ENCODE measurements at places on chromosomes 13 and 19. TPM values are rescaled to one million over a fixed set of nuclear protein-coding genes. Genes with fewer than 3 reads are reported as not detected.

NLRP7 gene
- not detected for total RNA-seq

HCST gene
- 0.81 TPM for total RNA-seq

KEAP1 gene
- total RNA-seq = 130 TPM

TGDS gene
- 14.9 TPM for total RNA-seq

GFY gene
- not detected for total RNA-seq

LIM2 gene
- not detected for total RNA-seq

SPRED3 gene
- 9.7 TPM for total RNA-seq

ZNF415 gene
- total RNA-seq = 2.3 TPM

FFAR1 gene
- total RNA-seq = not detected

PRR19 gene
- total RNA-seq = 0.90 TPM

NCR1 gene
- not detected for total RNA-seq

C3 gene
- total RNA-seq = 93.5 TPM

PTPRS gene
- total RNA-seq = 126 TPM

DENND1C gene
- total RNA-seq = not detected

ZNF254 gene
- total RNA-seq = 14.0 TPM

ZNF77 gene
- 7.8 TPM for total RNA-seq

ZGLP1 gene
- 0.63 TPM for total RNA-seq

UNC13A gene
- 0.49 TPM for total RNA-seq

FUT1 gene
- total RNA-seq = under 0.01 TPM

RASA3 gene
- 36.1 TPM for total RNA-seq

KLK4 gene
- not detected for total RNA-seq

KLC3 gene
- not detected for total RNA-seq

GJB2 gene
- 0.18 TPM for total RNA-seq

KIR3DL1 gene
- total RNA-seq = not detected

PRKCG gene
- total RNA-seq = not detected

ZNF69 gene
- 9.0 TPM for total RNA-seq

CKAP2 gene
- 9.2 TPM for total RNA-seq

KRTDAP gene
- not detected for total RNA-seq

TMEM255B gene
- total RNA-seq = not detected

CALR3 gene
- total RNA-seq = not detected

SIGLEC8 gene
- not detected for total RNA-seq

ZNF627 gene
- 17.3 TPM for total RNA-seq

CEACAM5 gene
- not detected for total RNA-seq

VSTM1 gene
- total RNA-seq = not detected

TEX101 gene
- total RNA-seq = not detected

ONECUT3 gene
- total RNA-seq = not detected

FCGBP gene
- total RNA-seq = 0.33 TPM

GAS6 gene
- total RNA-seq = 45.1 TPM

TMEM145 gene
- not detected for total RNA-seq

OR7C1 gene
- total RNA-seq = not detected

STARD13 gene
- 7.8 TPM for total RNA-seq

ANKLE1 gene
- total RNA-seq = 0.41 TPM

GPR4 gene
- not detected for total RNA-seq

ZNF440 gene
- 6.6 TPM for total RNA-seq

TEX26 gene
- not detected for total RNA-seq

RFPL4A gene
- total RNA-seq = not detected

APBA3 gene
- total RNA-seq = 15.5 TPM

ZNF816 gene
- total RNA-seq = 4.1 TPM
